ENCODE measurements at places on chromosomes 1 and 21. TPM values are rescaled to one million over a fixed set of nuclear protein-coding genes. Genes with fewer than 3 reads are reported as not detected.

C8B gene
- total RNA-seq, result not detected

CADM3 gene
- 4.2 TPM for total RNA-seq

NRDC gene
- total RNA-seq, result 129 TPM

COL24A1 gene
- 5.8 TPM for total RNA-seq

AMIGO1 gene
- total RNA-seq, result 6.0 TPM

ATAD3A gene
- total RNA-seq, result 26.3 TPM

CELSR2 gene
- total RNA-seq, result 19.2 TPM

DNA sequence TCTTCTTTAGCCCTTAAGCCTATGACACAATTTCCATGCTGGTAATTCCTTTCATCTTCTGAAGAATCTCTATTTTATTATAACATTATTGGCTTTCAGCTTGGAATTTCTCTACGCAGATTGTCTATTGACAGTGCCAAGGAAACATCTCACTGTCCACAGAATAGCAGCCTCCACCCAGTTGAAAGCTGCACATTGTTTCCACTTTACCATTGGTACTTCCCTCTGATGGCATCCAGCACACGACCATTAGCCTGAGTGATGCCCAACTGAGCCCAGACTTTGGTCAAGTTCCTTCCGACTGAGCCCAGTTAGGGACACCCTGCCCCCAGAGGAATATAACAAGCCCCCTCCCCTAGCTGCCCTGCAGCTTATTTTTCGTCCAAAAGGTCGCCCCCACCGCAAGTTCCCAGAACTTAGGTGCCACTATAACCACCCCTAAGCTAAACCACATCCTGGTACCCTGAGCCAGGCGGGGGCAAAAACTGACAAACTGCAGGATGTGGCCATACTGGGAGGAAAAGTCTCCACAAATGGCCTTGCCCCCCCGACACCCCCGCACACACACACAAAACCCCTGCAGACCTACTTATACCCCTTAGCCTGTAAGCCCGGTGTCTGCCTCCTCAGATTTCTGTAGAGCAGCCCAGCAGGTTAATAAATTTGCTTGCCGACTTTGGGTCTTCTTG, 13.2 kb downstream of the GBP5 start:
- no peak for DNase-seq

GRCh38 chr1:67651031-67651430, 34.0 kb upstream of the GADD45A start:
- DNase-seq, result no peak

DNA sequence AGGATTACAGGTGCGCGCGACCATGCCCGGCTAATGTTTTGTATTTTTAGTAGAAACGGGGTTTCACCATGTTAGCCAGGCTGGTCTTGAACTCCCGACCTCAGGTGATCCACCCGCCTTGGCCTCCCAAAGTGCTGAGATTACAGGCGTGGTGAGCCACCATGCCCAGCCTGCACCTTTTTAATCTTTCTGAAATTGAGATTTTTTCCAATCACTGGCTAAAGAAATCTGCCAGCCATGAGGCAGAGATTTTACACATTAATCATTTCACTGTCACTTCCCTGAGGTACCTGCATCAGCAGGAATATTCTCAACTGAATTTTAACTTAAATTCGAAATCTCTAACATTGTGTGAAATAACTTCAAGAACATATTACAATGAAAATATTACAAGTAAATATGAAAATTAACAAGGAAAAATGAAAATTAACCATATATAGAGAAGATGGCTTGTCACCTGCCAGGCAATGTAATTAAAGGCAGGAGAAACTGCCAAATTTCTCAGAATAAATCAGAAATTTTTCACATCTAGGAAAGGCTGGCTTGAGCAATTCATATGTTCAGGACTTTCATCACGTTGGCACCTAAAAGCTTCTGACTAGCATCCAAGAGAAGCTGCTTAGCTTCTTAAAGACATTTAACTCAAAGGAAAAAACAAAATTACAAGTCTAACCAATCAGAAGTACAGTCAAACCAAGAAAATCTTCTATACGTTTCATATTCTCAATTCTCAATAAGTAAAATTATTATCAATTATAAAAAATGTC, 5.9 kb downstream of the ANKRD13C start:
- DNase-seq, result no peak

- DNase-seq, result no peak
These were observed 1295.5 kb upstream of the NCAM2 start for GRCh38 chr21:19702726-19703125.

DNA sequence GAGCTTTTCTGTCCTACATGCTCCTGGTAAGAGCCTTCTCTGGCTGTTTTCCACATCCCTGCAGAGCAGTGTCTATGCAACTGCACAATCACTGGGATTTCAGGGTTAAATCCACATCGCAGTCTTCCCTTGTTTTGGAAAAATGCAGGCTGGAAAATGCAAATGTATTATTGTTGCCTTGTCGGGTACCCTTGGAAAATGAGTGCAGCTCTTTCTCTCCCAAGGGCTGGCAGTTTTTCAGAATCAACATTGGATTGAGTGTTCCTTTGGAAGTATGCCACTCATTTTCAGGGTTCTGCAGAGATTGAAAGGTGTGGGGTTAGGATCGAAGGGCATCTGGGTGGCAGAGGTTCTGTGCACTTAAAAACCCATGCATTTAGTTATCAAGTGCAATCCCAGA, 3.2 kb downstream of the NOS1AP start:
- no peak for DNase-seq

DNA sequence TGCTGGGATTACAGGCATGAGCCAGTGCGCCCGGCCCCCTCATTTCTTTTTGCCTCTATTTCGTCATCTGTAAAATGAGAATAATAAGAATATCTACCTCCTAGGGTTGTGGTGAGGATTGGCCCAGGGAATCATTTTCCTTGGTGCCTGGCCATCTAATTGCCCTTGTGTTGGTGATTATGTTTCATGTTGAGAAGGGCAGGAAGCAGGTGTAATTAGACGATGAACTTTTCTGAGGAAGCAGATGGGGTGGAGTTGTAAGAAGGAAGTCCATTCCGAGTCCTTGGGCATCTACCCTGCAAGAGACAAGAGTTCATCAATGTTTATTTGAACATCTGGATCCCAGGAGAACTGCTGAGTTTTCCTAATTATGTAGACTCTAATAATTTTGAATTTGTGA, 38.7 kb upstream of the NEK2 start:
- no peak for DNase-seq

DNA sequence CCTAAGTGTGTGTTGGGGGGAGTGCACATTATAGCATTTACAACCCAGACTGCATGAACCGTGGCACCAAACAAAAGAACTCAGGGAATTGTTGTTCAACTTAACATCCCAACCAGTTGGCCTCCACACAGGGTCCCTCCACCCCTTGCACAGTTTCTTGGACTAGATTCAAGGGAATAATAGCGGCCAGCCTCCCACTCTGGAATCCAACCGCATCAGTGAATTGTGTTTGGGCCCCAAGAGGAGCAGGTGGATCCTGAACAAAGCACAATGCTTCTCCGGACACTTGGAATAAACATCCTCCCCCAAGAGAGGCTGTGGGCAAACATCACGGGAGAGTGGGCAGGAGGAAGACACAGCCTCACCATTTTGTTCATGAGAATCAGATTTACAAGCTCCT, 18.2 kb downstream of the CD34 start:
- no peak for DNase-seq

GRCh38 chr21:45379901-45380330, 25.0 kb upstream of the COL18A1 start:
- DNase-seq, result no peak

GRCh38 chr1:220121791-220122530, 28.0 kb downstream of the IARS2 start:
- no peak for DNase-seq

- DNase-seq, result no peak
These were observed 8.7 kb downstream of the TMPRSS3 start for GRCh38 chr21:42387164-42387563.

DNA sequence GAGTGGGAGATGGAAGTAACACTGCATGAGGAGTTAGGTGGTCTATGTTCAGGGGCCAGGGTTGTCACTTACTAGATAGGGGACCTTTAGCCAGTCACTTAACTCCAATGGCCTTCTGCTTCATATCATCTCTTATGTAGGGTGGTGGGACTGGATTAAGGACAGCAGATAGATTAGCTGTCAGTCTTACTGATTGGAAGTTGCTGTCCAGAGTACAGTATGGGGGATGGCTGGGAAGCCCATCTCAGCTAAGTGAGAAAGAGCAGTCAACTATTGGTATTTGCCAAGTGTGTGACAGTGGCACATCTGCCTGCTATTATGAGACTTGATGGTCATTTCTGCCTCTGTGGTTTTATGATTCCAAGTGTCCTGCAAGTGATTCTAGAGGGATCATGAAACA, 130.9 kb downstream of the FGGY start:
- DNase-seq, result no peak

DNA sequence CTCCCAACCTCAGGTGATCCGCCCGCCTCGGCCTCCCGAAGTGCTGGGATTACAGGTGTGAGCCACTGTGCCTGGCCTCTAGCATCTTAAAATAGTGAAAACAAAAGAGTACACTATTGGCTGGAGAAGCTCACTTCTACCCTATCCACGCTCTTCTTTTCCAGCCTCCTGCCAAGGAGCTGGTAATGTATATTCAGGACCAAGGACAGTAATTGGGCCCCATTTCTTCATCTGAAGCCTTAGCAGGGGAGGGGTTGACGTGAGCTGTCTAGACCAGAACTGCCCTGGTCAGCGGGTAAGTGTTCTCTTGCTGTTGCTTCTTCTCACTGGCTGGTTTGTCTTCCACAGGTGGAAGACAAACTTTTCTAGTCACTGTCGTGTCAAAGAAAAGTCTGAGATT, 70.2 kb downstream of the DNM3 start:
- no peak for DNase-seq

- DNase-seq, result no peak
These were observed 2.1 kb downstream of the BRINP2 start for GRCh38 chr1:177172866-177173265.

DNA sequence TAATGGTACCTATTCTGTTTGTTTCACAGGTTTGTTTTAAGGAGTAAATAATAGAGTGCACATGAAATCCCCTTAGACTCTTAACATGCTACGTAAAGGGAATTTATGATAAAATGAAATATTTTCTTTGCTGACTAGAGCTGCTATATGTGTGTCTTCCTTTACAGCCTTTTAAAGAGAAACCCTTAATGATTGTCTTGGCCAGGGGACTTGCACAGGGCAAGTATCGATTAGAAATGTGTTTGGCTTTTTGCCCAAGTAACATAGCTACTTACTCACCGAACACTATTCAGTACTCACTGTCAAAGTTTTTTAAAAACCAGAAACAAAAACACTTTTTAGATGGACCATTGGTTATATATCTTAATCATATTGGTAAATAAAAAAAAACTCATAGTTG, 71.3 kb upstream of the KIAA1614 start:
- no peak for DNase-seq

Data from ureter (tissue), 1 donor.